Activated CD4-positive, alpha-beta T cell treated with anti-CD3 and anti-CD28 coated beads, Interleukin-2, amount 50 U/mL, for 4 hours (primary cell): ENCODE measurements at places on chromosomes 5 and 9.

DNA sequence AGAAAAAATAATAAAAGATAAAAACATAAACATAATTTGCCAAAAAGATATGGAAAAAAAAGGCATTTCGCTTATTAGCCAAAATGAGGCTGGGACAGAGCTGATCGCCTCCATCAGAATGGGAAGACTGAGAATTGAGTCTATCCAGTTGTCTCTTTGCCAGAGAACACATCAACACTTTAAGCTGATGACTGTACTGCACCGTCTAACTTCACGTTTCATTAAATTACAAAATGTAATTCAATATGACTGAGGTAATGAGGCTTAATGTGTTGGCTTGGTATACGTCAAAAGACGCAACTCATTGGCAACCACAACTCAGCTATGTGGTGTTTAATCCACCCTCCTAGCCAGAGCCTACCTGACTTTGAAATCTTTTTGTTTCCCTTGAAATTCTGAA, 462.7 kb upstream of the CD180 start:
- no peak for DNase-seq

DNA sequence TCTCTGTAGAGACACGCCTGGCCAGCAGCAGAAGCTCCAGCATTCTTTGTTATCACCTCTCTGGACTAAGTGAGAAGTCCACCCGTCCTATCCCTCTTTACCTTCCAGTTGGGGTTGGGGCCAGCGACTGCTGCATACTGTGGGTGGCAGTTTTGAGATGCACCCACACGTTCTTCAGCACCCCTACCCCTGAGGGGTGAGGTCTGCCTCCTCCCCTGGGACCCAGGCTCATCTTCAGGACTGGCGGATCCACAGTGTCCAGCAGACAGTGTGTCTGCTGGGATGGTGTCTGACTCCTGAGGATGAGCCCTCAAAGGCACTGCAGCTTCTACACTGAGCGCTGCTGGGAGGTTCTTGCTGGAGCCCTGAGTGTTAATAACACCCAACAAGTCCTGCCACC, 78.8 kb downstream of the GADD45G start:
- no peak for DNase-seq

DNA sequence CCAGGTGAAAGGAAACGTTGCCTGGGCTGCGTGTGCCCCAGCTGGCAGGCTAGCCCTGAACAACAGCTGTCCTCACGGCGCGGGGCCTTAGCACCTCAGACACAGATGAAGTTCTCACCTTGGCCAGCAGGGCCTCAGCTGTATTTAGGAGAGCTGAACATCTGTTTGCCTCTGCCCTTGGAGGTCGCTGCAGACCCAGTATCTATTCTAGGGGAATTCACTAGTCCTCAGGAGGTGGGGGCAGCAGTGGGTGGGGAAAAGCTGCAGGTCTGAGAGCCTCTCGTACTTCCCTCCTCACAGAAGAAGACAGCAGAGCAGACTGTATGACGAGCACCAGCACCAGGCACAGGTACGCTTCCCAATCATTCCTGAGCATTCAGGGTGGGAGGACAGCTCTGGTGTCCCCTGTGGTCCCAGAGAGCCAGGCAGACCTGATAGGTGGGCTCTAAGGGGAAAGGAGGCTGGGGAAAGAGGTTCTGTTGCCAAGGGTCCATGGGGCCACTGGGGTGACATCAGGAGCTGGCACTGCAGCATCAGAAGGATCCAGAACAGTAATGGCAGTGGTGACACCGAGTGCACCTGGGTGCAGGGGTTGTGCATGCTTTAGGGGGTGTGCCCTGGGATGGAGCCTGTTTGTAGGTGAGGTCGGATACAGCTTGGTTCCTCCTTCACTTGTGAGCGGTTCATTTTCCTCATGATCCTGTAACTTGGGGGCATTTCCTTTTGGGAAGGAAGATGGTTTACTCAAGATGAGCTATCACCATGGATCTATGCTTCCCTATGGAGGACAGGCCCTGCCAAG, 13.8 kb downstream of the CD74 start:
- no peak for DNase-seq

DNA sequence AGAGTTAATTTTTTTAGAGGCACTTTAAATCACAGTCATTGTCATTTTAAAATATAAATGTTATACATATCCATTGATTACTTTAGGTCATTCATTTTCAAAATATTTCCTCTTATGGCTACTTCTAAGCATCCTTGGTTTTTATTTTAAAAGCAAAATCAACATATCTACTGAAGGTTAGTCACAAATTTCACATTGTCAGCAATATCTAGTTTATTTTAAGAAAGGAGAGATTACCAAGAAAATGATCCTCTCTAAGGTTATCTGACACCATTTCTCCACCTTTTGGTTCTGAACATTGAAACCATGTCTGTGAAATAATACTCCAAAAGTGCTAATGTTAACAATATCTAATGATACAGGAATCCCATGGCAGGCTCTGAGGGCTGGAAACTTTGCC, 24.5 kb downstream of the SEMA6A start:
- DNase-seq: no peak

DNA sequence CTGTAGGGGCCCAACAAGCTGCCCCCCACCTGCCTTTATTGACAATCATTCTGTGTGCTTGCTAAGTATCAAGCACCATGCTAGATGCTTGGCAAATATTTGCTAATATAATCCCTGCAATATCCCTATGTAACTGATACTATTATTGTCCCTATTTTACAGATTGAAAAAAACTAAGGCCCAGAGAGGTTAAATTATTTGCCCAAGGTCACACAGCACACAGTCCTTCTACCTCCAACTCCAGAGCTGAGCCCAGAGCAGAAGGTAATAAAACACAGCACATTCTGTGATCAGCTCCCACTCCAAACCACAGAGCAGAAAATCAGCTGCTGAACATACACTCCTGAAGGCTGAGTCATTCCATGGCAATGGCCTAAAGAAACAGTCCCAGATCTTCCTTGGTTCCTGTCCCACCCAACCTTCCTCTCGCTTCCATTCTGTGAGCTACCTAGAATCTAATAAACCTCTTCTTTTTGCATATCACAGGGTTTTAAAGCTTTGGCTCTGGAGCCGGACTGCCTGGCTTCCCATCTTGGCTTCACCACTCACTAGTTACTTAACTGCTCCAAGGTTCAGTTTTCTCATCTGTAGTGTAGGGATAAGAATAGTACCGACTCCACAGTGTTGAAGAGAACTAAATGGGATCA, 66.7 kb upstream of the ADRA1B start:
- DNase-seq: no peak
